ENCODE measurements at places on chromosomes 6 and 20.

- DNase-seq, result no peak
Measured at GRCh38 chr20:55471052-55472006, 534.0 kb downstream of the CBLN4 start.

DNA sequence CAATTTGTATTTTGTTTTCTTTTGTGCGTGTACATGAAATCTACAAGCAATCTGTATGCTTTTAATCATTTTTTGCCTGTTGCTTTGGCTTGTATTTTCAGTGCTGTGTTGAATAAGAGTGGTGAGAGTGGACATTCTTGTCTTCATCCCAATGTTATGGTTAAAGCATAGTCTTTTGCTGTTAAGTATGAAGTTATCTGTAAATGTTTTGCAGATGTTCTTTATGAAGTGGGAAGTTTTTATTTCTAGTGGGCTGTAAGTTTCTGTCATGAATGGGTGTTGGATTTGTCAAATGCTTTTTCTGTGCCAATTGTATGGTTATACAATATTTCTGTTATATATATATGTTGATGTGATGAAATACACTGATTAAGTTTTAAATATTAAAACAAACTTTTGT is 24.2 kb downstream of the ZKSCAN3 start:
- DNase-seq, result no peak

- no peak for DNase-seq
Measured at GRCh38 chr20:2507875-2508630, 662 bp downstream of the ZNF343 start.

DNA sequence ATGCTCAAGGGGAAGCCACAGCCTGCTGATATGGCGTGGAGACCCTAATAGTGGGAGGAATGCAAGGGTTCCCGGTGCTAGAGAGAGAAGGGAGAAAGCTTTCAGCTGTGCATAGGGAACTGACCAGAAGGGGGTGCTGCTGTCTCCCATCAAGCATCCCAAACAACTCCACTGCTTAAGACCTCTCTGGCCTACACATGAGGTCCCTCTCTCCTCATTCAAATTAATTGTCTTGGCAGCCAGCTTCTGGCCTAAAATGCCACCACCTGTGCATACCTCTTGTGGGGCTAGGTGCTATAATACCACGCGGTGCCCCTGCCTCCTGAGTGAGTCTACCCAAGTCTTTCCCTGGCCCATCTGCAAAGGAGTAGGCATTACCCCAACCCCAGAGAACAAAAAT is 14.5 kb downstream of the ADISSP start:
- peak; percentile 37 for DNase-seq

DNA sequence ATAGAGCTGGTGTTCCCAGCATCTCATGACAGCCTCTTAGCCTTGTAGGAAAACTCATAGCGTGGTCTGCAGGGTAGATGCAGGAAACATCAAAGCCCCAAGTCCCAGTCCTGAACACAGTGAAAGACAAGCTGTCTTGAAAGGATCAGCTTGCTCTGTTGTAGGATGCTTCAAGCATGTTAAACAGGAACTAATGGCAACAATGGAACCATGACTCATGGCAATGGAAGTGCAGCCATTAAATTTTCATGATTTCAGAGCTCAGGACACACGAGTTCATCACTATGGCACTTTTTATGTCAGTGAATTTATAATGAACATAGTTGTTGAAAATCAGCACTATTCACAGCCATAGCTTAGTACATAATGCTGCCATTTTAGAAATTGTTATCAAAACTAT is 367.7 kb downstream of the KIF16B start:
- DNase-seq, result no peak

- DNase-seq, result no peak
Measured at GRCh38 chr6:44453146-44453545, 65.6 kb downstream of the CDC5L start.

GRCh38 chr6:5606546-5606945 is 345.2 kb downstream of the FARS2 start:
- DNase-seq, result no peak

DNA sequence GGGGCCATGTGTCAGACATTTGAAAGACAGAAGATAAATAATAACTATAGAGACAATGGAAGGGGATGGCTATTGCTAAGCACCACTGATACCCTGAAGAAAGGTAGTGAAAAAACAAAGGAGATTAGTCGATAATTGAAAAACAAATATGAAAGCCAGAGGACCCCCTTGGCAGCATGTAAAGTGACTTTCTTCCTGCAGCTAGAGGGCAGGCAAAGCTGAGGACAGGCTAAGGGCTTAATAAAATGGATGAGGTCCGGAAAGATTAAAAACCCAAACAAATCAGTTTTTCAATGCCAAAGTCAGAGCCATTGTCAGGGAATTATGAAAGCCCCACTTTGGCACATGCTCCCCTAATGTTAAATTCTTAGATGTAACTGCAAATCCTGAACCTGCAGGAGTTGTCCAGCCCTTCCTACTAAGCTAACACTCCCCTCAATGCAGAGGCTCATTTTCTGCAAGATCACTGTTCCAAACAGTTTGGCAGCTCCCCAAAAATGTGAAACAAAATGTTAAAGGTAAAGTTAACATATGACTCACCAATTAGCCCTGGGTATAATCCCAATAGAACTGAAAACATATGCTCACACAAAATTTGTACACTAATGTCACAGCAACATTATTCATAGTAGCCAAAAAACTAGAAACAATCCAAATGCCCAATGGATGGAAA is 1177.9 kb downstream of the GRIK2 start:
- DNase-seq, result no peak

- DNase-seq, result no peak
Measured at GRCh38 chr20:50712771-50713656, 18.4 kb upstream of the PARD6B start.

DNA sequence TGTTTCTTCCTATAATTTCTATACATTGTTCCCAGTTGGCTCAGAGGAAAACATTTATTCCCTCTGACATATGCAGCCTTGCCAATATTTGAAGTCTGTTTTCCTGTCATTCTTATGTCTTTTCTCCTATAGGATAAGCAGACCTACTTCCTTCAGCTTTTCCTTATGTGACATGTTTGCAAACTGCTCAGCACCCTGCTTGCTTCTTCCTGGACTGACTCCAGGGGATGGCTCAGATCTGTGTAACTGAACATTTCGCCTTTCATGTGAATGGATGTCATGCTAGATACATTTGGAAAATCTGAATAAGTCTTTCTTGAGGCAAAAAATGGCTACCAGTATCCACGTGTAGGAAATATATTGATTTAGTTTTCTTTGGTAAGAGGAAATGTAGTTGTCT is 113.2 kb downstream of the CARMIL1 start:
- no peak for DNase-seq

GRCh38 chr6:38588631-38589366 is 50.9 kb downstream of the BTBD9 start:
- no peak for DNase-seq

- DNase-seq, result no peak
Measured at GRCh38 chr6:27205375-27206278, 41.9 kb upstream of the PRSS16 start.

- DNase-seq, result no peak
Measured at GRCh38 chr20:61976644-61977418, 88.8 kb downstream of the TAF4 start.

GRCh38 chr6:107732461-107732860 is 91.7 kb downstream of the SCML4 start:
- no peak for DNase-seq

DNA sequence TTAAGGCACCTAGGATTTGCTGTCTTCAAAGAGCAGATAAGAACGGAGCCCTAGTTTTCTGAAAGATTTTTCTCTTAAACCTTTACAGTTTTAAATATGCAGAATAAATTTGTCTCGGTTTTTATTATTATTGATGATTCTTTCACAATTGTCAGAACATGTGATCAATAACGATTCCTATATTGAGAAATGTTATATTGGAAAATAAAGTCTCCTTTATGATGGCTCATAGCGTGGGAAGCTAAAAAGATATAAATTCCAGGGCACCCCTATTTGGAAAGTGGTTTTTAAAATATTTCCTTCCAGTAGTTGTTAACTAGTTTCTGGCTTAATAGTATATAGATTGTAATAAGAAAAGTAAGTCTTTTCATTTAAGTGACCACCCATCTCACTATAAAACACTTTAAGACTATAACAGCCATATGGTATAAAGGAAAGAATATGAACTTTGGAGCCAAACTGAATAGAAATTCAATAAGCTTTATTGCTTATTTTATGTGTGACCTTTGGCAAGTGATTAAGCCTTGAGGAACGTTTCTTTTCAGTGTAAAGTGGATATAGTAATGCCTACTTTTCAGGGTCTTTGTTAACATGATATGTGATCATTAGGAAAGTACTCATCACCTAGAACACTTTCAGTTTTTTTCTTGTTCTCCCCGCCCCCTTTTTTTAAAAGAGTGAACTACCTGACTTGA is 369.6 kb downstream of the LAMA2 start:
- DNase-seq, result no peak

DNA sequence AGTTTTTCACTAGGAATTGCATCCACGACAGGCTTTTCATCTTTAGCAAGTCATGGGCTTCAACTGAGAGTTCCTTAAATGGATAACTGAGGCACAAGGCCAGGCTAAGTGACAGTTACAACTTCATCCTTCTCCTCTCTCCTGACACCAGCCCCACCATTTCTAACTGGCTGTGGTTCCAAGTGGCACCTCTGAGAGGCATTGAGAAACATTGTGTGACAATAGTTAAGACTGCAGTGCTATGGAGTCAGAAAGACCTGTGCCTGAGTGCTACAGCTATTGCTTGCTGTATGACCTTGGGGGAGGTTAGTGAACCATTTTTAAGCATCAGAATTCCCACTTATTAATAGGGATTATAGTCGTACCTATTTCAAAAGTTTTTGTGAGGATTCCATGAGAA is 26.2 kb upstream of the MLIP start:
- DNase-seq, result no peak

- DNase-seq, result no peak
Measured at GRCh38 chr20:39480276-39481043, 518.3 kb downstream of the DHX35 start.

- DNase-seq, result no peak
Measured at GRCh38 chr20:40262219-40262618, 426.8 kb downstream of the MAFB start.

- DNase-seq, result no peak
Measured at GRCh38 chr6:34602318-34603111, 46.4 kb upstream of the SPDEF start.

DNA sequence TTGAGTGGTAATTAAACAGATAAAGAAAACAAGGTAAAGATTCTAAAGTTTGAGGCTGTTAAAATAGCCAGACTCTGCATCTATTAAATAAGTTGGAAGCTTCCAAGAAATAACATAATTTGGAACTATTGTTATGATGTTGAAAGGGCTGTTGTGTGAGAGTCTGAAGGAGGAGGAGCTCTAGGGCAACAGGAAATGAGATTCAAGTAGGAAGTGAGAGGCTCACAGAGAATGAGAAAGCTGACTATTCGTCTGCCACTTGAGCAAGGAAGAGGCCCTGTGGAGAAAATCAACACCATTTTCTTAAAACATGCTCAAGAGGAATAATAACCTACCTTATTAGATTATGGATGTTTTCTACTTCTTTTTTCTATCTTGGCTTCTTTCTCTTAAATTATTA is 185.2 kb downstream of the SLC24A3 start:
- no peak for DNase-seq

GRCh38 chr6:80009531-80009930 is 5.1 kb downstream of the TTK start:
- DNase-seq, result no peak

GRCh38 chr20:2524709-2525506 is 11.5 kb upstream of the TMC2 start:
- DNase-seq, result peak; percentile 22

DNA sequence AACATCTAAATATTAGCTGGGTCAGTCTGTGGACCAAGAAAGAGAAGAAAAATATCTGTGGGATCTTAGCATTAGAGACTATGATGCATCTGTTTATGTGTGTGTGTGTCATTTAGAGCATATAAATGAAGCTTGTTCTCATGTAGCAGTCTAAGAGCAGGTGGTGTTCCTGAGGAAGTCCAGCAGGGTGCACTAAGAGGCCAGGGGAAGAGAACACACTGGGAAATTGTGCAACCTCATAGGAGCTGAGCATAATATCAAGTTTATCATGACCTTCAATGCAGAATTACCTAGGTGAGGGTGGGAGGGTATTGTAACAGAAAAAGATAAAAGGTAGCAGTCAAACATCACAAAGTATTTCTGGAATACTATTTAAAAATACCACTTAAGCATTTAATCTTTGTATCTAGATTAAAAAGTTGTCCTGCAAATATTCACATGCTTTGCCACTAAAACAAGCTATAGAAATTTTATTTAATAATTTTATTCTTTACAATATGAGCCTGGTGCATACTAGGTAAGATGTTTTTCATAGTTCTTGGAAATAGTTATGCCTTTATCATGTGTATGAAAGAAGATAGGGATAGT is 80.5 kb downstream of the SMPDL3A start:
- no peak for DNase-seq

- no peak for DNase-seq
Measured at GRCh38 chr6:37514837-37515236, 15.1 kb upstream of the CCDC167 start.

DNA sequence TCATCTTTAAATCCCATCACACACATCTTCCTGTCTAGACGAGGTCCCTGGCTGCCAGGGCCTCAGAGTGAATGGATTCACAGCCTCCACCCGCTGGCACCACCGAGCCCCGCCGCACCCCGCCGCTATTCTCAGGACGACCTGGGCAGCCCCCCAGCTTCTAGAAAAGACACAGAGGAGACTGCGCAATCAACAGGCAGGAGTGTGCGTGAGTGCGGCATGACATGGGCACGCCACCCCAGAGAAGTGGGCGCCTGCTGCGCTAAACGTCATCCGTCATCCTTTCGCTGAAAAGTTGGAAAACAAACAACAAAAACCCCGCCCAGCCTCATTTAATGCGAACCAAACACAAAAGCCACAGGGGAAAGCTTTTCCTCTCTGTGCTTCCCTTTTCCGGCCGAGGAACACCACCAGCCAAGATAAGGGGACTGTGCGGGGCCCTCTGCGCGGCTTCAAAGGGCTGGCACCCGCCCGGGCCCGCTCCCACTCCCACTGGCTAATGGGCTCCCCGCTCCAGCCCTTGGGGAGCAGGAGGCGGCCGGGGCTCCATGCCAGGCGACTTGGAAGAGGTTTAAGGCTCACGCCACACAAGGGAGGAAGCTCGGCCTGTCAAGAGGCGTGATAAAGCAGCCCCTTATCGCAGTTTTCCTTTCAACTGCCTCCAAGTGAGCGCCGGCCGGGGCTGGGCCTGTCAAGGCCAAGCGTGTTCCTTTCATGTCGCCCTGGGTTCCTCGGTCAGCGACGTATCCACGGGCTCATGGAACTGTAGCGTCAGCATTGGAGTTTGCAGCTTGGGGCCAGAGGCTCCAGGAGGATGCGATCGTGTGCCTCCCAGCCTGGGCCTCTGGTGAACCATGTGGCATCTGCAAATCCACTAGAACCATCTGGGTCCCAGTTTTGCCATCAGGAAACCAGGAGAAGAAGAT is 50.1 kb downstream of the NFATC2 start:
- no peak for DNase-seq

DNA sequence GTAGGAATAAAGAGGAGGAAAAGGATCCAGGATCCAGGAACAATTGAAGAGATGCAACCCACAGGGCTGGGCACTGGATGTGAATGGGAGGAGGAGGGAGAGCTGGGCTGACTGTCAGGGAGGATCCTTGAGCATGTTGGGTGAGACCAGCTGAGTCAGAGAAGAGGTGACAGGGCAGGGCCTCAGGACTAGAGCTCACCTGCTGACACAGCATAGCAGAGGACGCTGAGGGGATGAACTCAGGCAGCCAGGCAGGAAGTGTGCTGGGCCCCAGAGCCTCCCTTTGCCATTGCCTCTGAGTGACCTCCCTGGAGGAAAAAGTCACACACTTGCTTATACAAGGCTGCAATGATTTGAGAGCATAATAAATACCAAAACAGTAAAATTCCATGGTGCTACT is 72.3 kb downstream of the ZNF133 start:
- no peak for DNase-seq
